ENCODE measurements at places on chromosomes 2 and 18. TPM values are rescaled to one million over a fixed set of nuclear protein-coding genes. Genes with fewer than 3 reads are reported as not detected.

CSRNP3 gene
- 1.9 TPM for total RNA-seq

POMC gene
- total RNA-seq = not detected

LTBP1 gene
- 111 TPM for total RNA-seq

CHRNG gene
- not detected for total RNA-seq

CD207 gene
- not detected for total RNA-seq

SLC1A4 gene
- 78.7 TPM for total RNA-seq

SCN7A gene
- not detected for total RNA-seq

FN1 gene
- total RNA-seq = 18,487 TPM

OSBPL1A gene
- total RNA-seq = 29.7 TPM

NUP35 gene
- 10.6 TPM for total RNA-seq

REG3A gene
- total RNA-seq = not detected

APLF gene
- 6.4 TPM for total RNA-seq

CDH19 gene
- not detected for total RNA-seq

ERFE gene
- 1.0 TPM for total RNA-seq

SPP2 gene
- total RNA-seq = not detected

DES gene
- not detected for total RNA-seq

RFTN2 gene
- 29.4 TPM for total RNA-seq

SERPINB13 gene
- not detected for total RNA-seq

ANKRD53 gene
- 2.7 TPM for total RNA-seq

HADHB gene
- total RNA-seq = 98.5 TPM

LRATD1 gene
- not detected for total RNA-seq

NYAP2 gene
- not detected for total RNA-seq

DYSF gene
- total RNA-seq = 68.8 TPM

DSC2 gene
- total RNA-seq = 1.6 TPM

SERPINB2 gene
- total RNA-seq = not detected

FIGN gene
- total RNA-seq = 37.7 TPM

ALK gene
- total RNA-seq = not detected

EPB41L5 gene
- total RNA-seq = 16.2 TPM

MC5R gene
- total RNA-seq = not detected

HOXD4 gene
- not detected for total RNA-seq

ST8SIA5 gene
- 0.76 TPM for total RNA-seq

COL4A4 gene
- 2.0 TPM for total RNA-seq

ABCB11 gene
- not detected for total RNA-seq

SFT2D3 gene
- 7.5 TPM for total RNA-seq

PROKR1 gene
- not detected for total RNA-seq

PIKFYVE gene
- 38.8 TPM for total RNA-seq

GAREM1 gene
- total RNA-seq = 1.7 TPM

GNAL gene
- 1.3 TPM for total RNA-seq

EVX2 gene
- not detected for total RNA-seq

HRH4 gene
- total RNA-seq = not detected

TYW5 gene
- 7.4 TPM for total RNA-seq

GPR75 gene
- total RNA-seq = 1.2 TPM

ATP5MC3 gene
- total RNA-seq = 155 TPM

CBLN2 gene
- not detected for total RNA-seq

Measured in osteocyte (in vitro differentiated cells).